ENCODE measurements at places on chromosomes 16 and 17.
A peak's percentile ranks its signal among the peaks of the same experiment; 100 is the strongest.

DNA sequence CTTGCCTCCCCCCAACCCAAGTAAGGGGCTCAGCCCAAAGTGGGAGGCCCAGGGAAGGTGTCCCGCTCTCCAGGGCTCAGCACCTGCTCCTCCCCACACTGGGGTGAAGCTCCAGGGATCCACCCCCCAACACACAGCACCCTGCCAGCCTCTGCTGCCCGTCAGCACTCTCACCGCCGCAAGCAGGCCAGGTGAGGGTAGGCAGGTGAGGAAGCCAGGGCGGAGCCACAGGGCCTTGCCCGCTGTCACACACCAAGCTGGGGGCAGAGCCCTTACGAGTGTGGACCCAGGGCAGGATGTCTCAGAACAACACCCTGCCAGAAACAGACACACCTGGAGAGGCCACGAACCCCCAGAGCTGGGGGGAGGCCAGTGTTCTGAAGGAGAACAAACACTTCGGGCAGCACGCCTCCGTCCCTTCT, 19.5 kb downstream of the PLLP start:
- ATAC-seq: no peak

GRCh38 chr16:68646953-68647659, 2.0 kb downstream of the CDH3 start:
- no peak for ATAC-seq

GRCh38 chr17:57586196-57586740, 158.8 kb downstream of the CCDC182 start:
- ATAC-seq: no peak

GRCh38 chr17:76039121-76039520, 12.0 kb upstream of the EVPL start:
- ATAC-seq: peak; percentile 72

GRCh38 chr16:12268606-12269005, 292.1 kb downstream of the SNX29 start:
- ATAC-seq: no peak

- ATAC-seq: peak; percentile 62
Observed at GRCh38 chr16:81745704-81746558, 33.2 kb upstream of the PLCG2 start.

GRCh38 chr17:10879190-10879836, 41.4 kb upstream of the PIRT start:
- ATAC-seq: peak; percentile 43

DNA sequence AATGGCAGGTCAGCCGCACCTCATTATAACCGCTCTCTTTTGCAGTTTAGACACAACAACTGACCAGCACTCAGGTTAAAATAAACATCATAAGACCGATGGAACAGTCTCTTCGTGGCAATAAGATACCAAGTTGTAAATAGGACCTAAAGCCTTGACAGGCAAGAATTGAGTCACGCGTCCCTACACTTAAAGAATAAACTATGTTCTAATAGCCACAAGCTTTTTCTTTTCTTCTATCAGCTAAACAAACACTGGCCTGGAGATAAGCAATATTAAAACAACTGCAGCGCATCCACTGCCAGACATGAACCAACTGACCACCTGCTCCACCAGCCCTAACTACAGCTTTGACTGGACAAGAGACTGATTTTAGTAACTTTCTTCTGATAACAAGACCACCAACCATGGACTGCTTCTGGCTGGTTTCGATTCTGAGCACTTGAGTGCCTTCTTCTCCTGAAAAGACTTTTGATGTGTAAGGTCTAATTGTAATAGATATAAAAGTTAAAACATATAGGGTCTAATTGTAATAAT, 17.5 kb downstream of the SLFN12L start:
- no peak for ATAC-seq

- ATAC-seq: no peak
Observed at GRCh38 chr17:14525551-14526455, 224.9 kb downstream of the HS3ST3B1 start.

GRCh38 chr17:42459256-42459800, 650 bp downstream of the ATP6V0A1 start:
- peak; percentile 56 for ATAC-seq

- no peak for ATAC-seq
Observed at GRCh38 chr17:83202002-83203000, 122.9 kb downstream of the METRNL start.

GRCh38 chr17:65074778-65075250, 18.3 kb upstream of the GNA13 start:
- ATAC-seq: peak; percentile 57

GRCh38 chr17:47644324-47644723, 5.4 kb upstream of the KPNB1 start:
- ATAC-seq: no peak

DNA sequence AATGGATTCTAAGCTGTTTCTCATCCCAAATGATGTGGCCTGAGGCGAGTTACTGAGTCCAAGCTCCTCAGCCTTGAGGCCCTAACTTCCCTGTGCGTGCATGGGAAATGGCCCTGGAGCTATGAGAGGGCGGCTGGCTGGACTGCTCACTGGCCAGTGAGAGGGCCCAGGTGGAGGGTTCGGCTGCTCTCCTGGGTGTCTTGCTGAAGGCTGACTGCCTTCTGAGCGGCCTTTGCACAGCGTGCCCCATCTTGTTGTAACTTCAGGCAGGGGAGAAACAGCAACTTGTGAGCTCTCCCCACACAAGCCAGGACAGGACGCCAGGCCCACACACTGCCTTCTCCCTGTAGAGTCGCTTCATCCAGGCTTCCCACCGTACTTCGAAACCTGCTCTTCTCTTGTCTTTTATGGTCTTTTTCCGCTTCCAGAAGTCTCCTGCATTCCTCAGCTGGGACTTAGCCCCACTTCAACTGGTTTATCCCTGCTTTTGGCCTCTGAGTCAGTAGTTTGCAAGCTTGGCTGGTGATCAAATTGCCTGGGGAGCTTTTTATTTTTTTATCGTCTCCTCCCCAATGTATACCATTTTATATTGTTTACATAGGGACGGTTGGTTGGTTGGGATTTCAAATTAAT, 13.3 kb downstream of the CDH3 start:
- ATAC-seq: peak; percentile 94

- peak; percentile 81 for ATAC-seq
Observed at GRCh38 chr17:143785-144281, 6.5 kb downstream of the SCGB1C2 start.

DNA sequence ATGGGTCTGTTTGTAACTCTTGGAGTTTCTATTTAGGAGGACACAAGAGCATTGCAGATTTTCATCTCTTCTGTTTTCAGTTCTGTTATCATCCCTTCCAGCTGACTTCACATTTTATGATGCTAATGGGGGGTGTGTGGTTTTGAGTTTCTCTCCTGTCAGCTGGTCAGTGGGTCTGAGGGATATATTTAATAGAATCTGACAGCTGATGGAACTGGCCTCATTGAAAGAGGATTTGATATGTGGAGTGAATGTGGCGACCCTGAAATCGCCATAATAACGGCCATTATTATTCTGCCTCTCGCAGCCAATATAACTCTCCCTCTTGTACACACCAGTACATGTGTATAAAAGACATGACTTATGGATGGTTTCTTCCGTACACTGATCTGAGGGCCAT, 128.1 kb downstream of the SALL1 start:
- peak; percentile 54 for ATAC-seq

DNA sequence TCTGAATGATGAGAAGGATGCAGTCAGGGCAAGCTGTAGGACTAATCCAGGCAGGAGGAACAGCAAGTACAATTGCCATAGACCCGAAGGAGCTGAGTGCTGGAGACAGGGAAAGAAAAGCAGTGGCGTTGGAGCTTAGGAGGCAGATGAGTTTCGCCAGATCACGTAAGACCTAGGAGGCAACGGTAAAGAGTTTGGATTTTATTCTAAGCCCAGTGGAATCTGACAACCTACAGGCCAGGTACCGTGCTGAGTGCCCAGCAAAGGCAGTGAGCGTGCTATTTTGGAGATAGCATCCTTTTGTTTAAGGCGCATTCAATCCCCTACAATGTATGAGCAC, 1.2 kb downstream of the USP43 start:
- no peak for ATAC-seq

DNA sequence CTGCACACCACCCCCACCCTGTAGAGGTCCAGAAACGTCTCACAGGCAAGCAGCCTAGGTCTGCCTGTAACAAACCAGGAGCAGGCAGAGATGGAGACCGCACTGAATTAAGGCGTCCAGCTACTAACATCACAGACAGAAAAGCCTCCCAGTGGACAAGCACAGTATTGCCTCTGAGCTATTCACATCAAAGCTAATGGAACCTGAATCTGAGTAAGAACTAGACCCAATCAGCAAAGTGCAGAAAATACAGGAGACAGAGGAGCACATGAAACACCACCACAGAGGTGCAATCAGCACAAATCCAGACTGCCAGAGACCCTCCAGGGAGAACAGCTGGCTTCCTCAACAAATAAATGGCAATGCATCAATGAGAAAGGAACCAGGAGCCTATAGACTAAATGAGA, 22.2 kb upstream of the PEMT start:
- ATAC-seq: peak; percentile 71

DNA sequence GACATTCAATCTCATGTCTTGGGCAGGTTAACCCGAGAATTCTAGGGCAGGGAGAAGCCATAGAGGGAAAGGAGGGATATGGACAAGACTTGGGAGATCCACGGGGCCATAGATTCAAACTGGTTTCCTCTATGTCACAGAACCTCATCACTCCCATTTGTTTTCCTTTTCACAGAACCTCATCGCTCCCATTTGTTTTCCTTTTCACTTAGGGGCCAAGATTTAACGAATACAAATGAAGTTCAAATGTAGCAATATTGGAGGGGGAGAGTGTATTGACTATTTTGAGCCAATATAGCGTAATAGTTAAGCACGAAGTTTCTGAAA, 39.3 kb upstream of the LONP2 start:
- no peak for ATAC-seq

DNA sequence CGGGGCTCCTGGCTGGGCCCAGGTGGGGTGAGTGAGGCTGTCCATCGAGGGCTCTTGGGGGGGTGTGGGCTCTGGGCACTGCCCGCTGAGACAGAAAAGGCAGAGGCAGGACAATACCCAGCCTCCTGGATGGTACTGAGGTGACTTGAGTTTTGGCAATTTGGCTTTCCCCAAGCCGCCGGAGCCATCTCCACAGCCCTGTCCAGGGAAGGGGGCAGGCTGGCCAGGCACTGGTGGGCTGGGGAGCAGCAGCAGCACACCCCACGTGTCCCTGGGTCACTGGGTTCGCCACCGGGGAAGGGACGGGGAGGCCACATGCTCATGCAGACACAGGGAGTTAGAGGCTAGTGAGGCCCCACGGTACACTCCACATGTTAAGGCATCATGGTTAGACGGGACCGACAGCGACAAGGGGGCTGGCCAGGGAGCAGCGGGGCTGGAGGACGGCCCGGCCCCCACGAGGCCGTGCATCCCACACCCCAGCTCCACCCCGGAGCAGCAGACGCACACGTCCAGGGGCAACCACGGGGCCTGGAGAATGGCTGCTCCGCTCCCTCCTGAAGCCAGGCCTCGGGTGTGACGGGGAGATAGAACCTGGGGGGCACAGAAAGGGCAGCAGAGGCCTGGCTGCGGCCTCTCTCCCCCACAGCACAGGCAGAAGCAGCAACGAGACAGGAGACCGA, 3.0 kb downstream of the ARHGDIA start:
- ATAC-seq: no peak

- peak; percentile 51 for ATAC-seq
Observed at GRCh38 chr17:17819561-17819995, 17.2 kb downstream of the SREBF1 start.

- no peak for ATAC-seq
Observed at GRCh38 chr16:48235058-48235555, 9.0 kb upstream of the LONP2 start.

DNA sequence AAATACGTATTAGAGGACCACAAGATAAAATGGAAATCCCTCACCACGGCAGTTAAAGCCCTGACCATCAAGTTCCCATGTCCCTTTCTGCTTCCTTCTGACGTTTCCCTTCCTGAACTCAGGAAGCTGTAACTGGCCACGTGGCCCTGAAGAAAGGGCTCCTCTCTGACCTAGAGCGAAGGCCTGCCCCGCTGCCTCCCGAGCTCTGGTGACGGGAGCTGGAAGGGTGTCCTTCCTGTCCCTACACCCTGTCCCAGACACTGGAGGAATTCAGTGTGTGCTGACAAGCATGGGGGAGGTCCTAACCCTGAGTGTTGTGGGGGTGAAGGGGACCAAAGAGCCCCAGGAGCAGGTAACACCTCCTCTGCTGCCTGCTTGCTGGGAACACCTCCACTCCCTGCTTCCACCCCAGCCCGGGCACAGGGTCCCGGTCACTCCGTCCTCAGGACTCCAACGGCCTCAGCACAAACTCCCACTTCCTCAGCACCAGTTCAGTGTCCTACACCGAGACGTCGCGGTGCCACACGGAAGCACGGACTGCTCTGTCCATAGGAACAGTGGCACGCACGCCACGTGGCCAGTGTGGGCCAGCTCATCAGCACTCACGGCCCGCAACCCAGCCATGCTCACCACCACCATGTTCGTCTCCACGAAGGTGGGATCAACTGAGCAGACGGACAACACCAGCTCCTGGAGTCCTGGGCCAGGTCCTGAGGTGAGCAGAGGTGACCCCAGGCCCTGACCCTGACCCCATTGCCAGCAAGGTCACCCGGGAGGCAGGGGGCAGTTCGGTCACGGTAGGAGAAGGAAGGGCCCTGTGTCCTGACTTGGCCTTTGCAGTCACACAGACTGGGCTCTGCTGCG, 16.9 kb downstream of the TMEM235 start:
- ATAC-seq: no peak

- no peak for ATAC-seq
Observed at GRCh38 chr17:82446124-82446523, 4.4 kb downstream of the CYBC1 start.

DNA sequence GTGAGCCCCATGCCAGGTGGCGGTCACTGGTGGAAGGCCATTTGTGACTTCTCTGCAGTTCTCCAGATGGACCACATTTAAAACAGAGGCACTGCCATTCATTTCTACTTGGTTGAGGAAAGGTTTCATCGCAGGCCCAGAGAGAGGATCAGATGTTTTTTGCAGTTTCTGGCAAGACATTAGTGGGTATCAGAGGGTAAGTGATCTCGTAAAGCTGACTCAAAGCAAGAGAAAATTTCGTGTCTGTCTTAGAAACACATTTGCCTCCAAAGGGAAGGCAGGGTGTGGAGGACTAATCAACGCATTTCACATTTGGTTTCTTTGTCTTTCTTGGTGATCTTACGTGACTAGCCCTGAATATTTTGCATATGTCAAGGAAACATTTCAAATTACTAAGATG, 81.8 kb downstream of the PRKCB start:
- no peak for ATAC-seq

- no peak for ATAC-seq
Observed at GRCh38 chr17:75689441-75689873, 22.3 kb downstream of the SAP30BP start.

- ATAC-seq: no peak
Observed at GRCh38 chr17:17590141-17590751, 1.3 kb downstream of the PEMT start.

All from motor neuron (in vitro differentiated cells).